ENCODE measurements at places on chromosomes 2 and 18.

DNA sequence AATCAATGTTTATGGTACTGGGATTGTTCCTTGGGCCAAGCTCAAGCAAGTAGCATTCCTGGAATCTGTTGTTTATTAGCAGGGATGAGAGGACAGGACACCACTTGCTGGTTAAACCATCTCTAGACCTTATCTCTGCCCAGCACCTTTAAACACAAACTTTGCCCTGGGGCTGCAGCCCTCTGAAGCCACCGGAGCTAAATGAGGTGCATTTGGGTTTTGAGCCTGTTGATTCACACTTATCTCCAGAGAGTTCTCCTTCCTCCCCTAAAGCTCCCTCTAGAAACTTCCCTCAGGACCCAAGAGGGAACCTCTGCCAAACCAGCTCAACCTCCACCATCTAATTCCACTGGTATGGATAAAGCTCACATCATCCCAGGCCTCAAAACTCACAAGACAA is 94.8 kb upstream of the EPAS1 start:
- DNase-seq = no peak

DNA sequence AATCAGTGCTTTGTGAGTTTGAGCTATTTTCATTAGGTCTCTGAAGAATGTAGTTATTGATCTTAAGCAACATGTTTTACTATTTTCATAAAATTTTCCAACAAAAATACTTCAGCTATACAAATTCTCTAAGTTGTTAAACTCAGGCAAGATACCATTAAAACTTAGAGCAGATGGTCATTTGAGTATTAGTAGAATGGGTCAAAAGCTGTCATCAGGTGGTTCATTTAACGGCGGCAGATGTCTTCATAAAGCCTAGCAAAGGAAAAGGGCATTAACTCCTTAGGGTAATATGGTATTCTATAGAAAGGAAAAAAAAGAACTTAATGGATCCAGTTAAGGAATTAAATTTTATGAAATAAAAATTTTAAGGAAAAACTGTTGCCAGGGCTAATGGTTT is 19.2 kb downstream of the MIB1 start:
- DNase-seq = no peak

GRCh38 chr2:112774536-112775285 is 9.6 kb downstream of the IL1A start:
- DNase-seq = no peak

DNA sequence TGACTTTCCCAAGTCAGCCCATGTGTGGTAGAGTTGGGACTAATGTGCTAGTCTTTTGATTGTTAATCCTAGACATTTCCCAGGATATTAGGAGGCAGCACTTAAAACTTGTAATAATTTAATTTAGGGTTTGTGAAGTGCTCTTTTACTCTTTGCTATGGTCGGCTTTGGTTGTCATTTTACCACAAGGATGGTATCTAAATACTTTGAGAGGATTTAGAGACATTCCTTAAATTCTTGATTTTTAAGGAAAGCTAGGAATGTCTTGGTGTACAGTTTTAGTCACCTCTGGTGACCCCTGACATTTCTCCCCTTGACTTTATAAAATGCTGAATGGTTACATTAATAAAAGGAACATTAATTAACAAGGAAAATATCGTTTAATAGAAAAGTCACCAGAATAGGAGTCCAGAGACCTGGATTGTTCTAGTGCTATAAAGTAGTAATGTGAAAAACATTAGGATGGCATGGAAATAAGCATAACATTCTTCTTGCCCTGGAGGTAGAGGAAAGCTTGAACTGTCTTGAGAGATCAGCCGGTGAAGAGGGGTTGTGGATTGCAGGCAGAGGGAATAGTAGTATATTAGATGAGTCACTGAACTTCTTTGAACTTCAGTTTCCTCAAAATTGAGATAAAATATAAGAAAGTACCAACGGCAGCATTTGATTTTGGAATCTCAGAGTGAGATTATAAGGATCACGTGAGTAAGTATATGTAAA is 209.2 kb downstream of the MCFD2 start:
- no peak for DNase-seq

GRCh38 chr2:179613701-179614100 is 247.7 kb downstream of the ZNF385B start:
- DNase-seq = no peak
